Frontal cortex (tissue), 4 donors: ENCODE measurements at places on chromosomes 3 and 15.

DNA sequence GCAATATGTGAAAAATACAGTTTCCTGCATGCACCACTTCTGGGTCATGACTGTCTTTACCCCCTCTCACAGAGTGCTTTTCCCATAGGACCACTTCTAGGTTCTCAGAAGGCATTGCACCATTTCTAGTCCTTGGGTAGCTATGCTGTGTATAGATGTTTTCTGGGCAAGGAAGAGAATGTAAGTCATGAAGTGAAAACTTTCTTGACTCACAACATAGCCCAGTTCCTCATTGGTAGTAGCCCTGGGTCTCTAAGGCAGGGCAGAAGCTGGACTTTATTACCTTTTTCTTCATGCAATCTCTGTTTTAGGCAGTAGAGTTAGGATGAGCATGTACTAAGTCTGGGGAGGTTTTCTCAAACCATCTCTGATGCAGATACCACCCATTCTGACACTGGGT is 203.1 kb downstream of the EPHB1 start:
- no peak for DNase-seq

- DNase-seq = peak; percentile 21
Observed at GRCh38 chr3:167740961-167741587, 5.6 kb downstream of the SERPINI1 start.

DNA sequence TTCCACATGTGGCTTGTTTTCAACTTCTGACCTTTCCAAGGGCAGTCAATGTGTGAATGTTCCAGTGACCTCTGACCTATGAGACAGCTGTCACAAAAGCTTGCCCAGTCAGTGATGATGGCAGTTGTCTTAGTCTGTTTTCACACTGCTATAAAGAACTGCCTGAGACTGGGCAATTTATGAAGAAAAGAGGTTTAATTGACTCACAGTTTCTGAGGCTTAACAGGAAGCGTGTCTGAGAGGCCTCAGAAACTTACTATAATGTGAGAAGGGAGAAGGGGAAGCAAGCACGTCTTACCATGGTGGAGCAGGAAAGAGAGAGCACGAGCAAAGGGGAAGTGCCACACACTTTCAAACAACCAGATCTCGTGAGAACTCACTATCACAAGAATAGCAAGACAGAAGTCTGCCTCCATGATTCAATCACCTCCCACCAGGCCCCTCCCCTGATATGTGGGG is 95.6 kb downstream of the ECT2 start:
- no peak for DNase-seq

DNA sequence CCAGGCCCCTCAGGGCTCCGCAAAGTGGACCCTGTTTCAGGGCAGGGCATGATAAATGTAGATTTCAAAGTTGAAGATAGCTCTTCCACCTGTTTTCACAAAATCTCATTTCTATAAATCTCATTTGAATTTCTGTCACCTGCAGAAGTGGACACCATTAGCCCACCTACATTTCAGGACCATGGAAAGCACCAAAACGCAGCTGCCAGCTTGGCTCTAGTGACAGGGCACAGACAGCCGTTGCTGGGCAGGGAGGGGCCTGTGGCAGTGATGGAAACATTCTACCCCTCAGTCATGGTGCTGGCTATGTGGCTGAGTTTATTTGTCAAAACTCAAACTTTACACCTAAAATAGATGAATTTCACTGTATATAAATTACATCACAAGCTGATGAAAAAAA is 40.4 kb downstream of the PRR23E start:
- DNase-seq = no peak

GRCh38 chr3:11536936-11537612 is 106.6 kb downstream of the VGLL4 start:
- no peak for DNase-seq

DNA sequence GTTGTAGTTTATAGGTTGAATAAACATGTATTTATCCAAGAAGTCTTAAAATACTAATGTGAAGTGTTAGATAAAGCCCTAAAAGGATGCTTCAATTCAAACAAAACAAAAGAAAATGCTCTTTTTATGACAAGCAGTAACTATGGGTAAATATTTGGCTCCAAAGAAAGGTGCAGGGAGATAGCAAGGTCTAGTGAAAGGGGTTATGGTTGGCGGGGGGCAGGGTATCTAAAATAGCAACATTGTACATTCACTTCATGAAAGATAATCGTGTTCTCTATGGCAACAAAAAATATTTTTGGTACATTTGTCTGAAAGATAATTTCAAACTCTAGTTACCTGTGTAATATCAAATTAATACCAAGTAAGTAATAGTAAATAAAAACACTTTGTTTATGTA is 149.5 kb downstream of the FGF12 start:
- DNase-seq = no peak

DNA sequence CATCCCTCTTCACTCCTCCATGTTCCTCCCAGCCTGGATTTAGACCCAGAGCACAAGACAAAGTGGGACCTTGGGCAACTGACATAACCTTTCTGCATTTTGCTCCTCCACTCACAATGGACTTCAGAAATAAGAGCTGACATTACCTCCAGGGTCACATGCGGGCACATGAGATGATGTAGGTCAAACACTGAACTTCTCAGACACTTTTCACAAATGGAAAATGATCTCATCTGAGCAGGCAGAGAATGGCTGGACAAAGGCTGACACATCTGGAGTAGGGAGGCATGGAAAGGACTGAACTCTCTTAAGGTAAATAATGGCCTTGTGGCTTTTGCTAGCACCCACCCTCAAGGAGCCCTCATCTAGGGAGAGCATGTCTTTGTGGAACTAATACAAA is 849.2 kb upstream of the CFAP20DC start:
- no peak for DNase-seq

GRCh38 chr3:152039887-152040286 is 166.4 kb downstream of the SUCNR1 start:
- DNase-seq = no peak

DNA sequence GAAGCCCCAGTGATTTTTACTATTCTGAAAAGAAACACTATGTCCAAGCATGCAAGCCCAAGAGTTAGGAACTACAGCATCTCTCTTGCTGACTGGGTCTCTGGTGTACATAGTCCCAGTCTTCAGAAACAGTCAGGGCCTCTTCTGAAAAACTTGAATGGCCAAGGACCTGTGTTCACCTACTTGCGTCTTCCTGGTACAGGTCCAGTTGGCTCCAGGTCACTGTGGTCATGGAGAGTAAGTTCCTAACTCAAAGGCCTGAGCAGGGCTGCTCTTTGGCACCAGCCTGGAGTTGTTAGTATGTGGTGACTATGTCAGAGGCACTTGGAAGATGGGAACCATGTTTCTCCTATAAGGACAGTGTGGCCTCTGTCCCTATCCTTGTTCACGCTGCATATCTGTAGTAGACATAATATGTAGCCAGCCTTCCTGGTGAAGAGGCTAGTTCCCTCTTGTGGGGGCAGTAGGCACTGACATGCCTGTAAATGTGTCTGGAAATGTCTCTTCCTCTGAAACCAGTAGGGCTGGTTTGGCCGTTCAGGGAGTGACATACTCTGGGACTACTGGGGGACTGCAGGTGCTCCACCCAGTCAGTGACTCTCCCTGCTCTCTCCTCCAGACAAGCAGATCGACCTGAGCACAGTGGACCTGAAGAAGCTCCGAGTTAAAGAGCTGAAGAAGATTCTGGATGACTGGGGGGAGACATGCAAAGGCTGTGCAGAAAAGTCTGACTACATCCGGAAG is 2.6 kb upstream of the RBM15B start:
- no peak for DNase-seq

DNA sequence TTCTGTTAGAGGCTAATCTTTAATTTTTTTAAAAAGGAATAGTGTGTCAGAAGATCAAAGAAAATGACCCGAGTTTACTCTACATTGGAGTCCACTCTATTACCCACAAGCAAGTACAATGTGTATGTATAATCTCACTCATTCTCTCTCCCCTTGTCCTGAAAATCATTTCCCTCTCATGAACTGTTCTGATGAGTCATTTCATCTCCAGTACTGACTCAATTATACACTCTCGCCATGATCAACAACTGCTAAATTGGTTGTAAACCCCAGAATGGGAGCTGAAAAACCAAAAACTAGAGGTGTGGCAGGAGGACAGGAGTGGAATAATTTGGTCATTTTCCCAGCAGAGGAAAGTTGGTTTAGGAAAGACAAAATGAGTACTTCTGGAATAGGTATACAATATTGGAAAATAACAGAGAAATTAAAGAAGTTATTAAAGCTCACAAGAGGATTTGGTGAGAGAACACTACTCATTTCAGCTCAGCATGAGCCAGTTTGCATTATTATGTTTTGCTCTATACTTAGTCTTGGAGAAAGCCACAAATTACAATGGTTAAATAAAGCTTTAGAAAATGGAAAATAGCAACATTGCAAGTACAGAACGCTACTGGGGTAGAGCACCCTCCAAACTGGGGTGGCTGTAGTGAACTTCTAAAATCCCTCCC is 144.3 kb upstream of the PFN2 start:
- no peak for DNase-seq

- DNase-seq = no peak
Observed at GRCh38 chr3:31770822-31771326, 210.2 kb downstream of the OSBPL10 start.

DNA sequence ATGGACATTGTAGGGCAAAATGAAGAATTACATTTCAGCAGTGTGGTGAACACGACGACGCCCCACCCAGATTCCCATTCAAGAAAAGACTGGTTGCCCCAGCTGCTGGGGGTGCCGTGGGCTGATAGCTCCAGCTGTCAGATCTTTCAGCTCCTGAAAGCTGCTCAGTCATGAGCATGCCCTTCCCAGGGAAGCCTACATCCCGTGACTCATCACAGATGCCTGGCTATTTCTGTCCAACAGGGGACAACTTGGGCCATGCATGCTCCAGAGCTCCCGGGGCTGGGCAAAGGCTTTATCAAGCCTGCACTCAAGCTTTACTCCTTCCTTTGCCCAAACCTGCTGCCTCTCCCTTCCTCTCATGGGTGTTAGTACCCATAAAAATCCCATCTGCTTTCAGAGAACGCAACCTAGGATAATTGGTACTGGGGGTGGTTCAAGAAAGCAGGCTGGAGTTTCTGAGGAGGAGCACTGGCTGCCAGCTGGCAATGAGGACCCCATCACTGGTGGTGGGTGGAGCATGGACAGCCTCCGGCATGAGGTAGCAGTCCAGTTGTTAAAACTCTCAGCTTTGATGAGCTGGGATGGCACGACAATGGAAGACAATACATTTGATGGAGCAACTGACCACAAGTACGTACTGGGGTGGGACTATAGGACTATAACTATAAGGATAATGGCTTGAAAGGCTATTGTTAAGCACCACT is 16.4 kb upstream of the ST8SIA2 start:
- DNase-seq = no peak

- DNase-seq = no peak
Observed at GRCh38 chr15:82130248-82130647, 84.4 kb upstream of the MEX3B start.

DNA sequence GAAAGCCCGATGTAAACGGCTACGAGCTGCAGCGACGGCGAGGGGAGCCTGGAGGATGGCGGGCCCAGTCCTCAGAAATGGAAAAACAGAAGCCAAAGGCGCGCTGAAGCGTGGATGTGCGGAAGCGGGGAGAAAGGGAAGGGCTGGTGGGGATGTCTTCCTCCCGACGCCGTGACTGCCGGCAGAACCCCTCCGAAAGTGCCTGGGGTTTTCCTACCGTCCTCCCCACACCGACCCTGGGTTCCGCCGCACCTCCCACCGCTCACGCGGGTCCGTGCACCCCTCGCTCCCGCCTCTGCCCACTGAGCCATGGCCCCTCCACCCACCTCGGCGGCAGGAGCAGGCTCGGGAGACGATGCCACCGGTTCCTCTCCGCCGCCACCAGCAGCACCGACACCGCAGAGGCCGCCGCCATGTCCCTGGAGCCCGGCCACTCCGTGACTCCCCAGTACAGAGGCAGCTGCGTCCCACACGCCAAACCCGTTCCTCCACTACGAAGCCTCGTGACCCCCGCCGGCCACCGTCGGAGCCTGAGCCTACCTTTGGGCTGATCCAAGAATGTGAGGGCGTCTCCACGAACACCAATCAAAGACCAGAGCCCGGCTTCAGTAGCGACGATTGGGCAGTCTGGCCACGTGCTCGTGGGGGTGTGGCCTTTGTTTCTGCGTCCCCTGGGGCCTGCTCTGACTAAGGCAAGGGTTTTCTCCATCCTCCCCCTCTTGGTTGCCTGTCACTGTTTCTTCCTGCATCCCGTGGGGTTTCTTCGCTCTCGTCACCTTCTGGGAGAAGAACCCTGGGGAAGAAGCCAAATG is at the start of gene MCCC1:
MCCC1 (minus strand) TSS at position 471 of the 812 bp plus-strand sequence; CDS start at position 415, 56 bp downstream.
- peak; percentile 96 for DNase-seq

- DNase-seq = peak; percentile 79
Observed at GRCh38 chr3:197520311-197521276, 35.2 kb downstream of the BDH1 start.

DNA sequence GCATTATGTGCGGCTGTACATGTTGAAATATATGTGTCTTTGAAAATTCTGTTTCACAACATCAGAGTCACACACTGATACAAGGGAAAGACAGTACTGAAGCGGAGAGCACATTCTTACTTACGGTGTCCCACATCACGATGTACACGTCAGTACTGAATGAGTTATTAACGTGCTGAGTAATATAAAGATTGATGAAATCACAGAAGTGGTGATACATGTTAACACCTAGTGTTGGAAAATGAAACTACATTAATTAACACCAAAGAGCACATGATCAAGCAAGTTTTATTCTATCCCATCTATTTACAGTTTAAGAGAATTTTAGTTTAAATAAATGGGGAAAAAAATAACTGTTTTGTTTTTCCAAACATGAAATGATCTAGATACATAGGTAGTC is 15.6 kb downstream of the EOGT start:
- DNase-seq = no peak

DNA sequence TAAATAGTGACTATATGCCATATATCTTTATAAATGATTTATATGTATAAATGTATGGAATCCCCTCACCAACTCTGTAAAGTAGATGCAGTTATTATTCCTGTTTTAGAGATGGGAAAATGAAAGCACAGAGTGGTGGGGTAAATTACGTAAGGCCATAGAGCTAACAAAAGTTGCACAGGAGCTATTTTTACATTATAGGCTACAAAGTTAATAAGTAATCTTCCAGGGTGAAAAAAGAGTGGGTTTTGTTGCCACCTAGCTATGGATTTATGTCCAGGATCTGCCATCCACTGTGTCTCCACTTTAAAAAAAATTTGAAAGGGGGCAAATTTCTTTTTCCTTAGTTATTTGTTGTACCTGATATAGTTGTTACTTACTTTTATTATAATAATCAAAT is 235.7 kb downstream of the MCTP2 start:
- no peak for DNase-seq
